Fibroblast of skin of right biceps (primary cell): ENCODE measurements at places on chromosomes 16 and 17.

GRCh38 chr17:3557768-3558583, at the start of gene TRPV3:
TRPV3 (minus strand) TSS chr17:3557812; CDS start chr17:3554850, 2,962 bp downstream.
- DNase-seq = no peak

- DNase-seq = no peak
Measured at GRCh38 chr16:87540072-87540896, 47.5 kb upstream of the ZCCHC14 start.

DNA sequence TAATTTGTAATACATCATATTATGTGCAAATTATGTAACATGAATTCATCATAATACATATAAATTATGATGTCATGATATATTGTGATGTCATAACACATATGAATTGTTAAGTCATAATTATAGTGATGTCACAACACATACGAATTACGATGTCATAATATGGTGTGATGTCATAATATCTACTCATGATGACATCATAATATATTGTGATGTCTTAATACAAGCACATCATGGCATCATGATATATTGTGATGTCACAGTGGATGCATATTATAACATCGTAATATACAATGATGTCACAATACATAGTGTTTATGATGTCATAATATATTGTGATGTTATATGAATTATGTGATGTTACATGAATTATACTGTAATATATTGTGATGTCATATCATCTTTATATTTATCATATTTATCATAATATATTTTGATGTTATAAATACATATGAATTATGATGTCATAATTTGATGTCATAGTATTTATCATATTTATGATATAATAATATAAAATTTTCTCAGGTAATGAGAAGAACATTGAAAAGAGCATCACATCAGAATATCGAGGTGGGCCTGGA, 1793.0 kb downstream of the TP53TG3F start:
- DNase-seq = peak; percentile 5

DNA sequence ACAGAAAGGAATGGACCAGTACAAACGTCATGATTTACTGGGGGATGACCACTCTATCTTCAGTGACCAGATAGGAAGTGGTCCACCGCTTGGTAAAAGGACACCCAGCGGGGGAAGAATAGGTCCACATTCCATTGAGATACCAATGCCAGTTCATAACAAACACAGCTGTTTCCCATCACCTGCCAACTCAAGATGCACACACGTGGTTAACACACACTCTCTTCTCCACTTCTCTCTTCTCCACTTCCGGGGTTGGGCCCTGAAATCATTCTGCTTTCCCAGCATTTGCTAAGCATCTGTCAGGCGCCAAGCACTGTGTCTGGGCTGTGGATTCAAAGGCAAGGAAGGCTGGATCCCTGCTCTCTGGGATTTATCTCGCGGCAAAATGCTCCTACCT, 175.5 kb downstream of the SLC39A11 start:
- peak; percentile 15 for DNase-seq

- no peak for DNase-seq
Measured at GRCh38 chr17:69552986-69553667, 138.6 kb downstream of the MAP2K6 start.

DNA sequence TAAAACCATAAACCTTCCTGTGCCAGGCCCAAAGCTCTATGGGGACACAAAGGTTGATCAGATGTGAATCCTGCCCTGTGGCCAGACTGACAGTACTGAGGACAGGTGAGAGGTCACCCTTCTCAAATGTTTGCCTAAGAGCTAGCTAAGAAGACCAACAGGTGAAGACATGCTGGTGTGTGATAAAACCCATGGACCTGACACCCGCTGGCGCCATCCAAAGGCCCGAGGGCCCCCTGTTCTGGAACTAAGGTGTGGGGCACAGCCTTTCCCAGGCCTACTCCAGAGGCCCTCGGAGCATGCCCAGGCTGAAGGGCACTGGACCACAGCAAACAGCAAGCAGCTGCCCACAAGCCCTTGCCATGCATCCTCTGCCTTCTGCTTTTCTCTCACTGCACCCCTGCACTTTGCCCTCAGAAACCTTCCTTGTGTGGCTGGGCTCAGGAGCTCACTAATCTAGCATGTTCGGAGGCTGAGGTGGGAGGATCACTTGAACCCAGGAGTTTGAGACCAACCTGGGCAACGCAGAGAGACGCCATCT, 5.2 kb upstream of the CDK3 start:
- no peak for DNase-seq

DNA sequence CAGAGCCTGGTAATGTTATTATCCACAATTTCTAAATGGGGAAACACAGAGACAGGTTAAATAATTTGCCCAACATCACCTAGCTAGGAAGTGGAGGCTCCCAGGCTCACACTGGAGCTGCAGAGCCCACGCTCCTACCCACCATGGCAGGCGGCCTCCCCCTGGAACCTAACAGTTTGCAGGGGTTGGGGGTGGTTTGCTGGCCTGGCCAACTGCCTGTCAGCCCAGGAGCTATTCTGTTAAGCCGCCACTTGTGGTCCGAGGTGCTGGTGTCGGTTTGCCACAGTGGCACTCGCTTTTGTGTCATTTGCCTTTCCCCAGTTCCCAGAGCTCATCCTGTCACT, 3.6 kb downstream of the PRCD start:
- no peak for DNase-seq
